ENCODE measurements at places on chromosomes 16 and 17. TPM values are rescaled to one million over a fixed set of nuclear protein-coding genes. Genes with fewer than 3 reads are reported as not detected.

The ABAT gene
- total RNA-seq, result 8.8 TPM

The SLC38A8 gene
- total RNA-seq, result not detected

The KRTAP2-2 gene
- not detected for total RNA-seq

The WNT3 gene
- 2.7 TPM for total RNA-seq

The TPPP3 gene
- total RNA-seq, result not detected

The PRM3 gene
- not detected for total RNA-seq

The SLC13A2 gene
- not detected for total RNA-seq

The RNF157 gene
- 11.7 TPM for total RNA-seq

The PIRT gene
- not detected for total RNA-seq

The TPSD1 gene
- not detected for total RNA-seq

The TP53TG3B gene
- not detected for total RNA-seq

The KRT14 gene
- total RNA-seq, result not detected

The RHOT2 gene
- total RNA-seq, result 93.8 TPM

The TBX2 gene
- total RNA-seq, result not detected

The PIGW gene
- 17.2 TPM for total RNA-seq

The SEZ6L2 gene
- 55.8 TPM for total RNA-seq

The GPRC5B gene
- total RNA-seq, result 82.5 TPM

The ABCA10 gene
- not detected for total RNA-seq

The ADAM11 gene
- total RNA-seq, result 4.7 TPM

The SCIMP gene
- not detected for total RNA-seq

The CMTM2 gene
- total RNA-seq, result not detected

The BICDL2 gene
- total RNA-seq, result 17.5 TPM

The MEFV gene
- 0.19 TPM for total RNA-seq

The GP1BA gene
- not detected for total RNA-seq

The TLCD3A gene
- total RNA-seq, result 21.1 TPM

The CDIP1 gene
- 57.6 TPM for total RNA-seq

The KREMEN2 gene
- 16.1 TPM for total RNA-seq

The CD300LD gene
- total RNA-seq, result not detected

The PGP gene
- 80.3 TPM for total RNA-seq

The HES7 gene
- 0.14 TPM for total RNA-seq

The YBX2 gene
- 20.6 TPM for total RNA-seq

The MLKL gene
- 7.5 TPM for total RNA-seq

The CDYL2 gene
- total RNA-seq, result 4.3 TPM

The SLC22A31 gene
- total RNA-seq, result 13.8 TPM

The CD300E gene
- total RNA-seq, result not detected

The WNT9B gene
- total RNA-seq, result 0.62 TPM

The DHRS7C gene
- total RNA-seq, result not detected

The YPEL2 gene
- 4.6 TPM for total RNA-seq

The NFATC2IP gene
- total RNA-seq, result 65.4 TPM

The KRT25 gene
- total RNA-seq, result not detected
